Naive thymus-derived CD8-positive, alpha-beta T cell (primary cell): ENCODE measurements at places on chromosomes 4 and X. TPM values are rescaled to one million over a fixed set of nuclear protein-coding genes. Genes with fewer than 3 reads are reported as not detected.

DNA sequence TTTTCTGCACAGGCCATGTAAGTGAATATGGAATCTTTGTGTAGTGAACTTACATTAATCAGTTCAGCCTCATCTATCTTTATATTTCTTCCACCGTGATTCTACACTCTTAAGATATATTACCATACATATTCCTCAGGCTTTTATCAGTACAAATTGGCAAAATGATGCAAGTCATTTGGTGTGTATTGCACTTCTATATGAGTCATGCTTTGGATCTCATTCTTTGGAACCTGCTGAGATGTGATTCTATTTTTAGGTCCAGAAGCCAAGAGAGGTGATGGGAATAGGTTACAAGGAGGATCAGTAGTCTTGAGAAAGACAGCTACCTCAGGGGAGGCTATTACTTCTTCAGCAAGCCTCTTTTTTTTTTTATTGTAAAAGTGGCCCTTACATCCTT is 204.4 kb downstream of the ZNF330 start:
- no peak for DNase-seq

PHEX gene
- 0.18 TPM for total RNA-seq

- DNase-seq = no peak
Measured at GRCh38 chr4:119394826-119395225, 72.9 kb upstream of the FABP2 start.

GRCh38 chr4:18630218-18631110 is 608.9 kb upstream of the LCORL start:
- no peak for DNase-seq

GRCh38 chr4:187940299-187940698 is 55.3 kb upstream of the ZFP42 start:
- DNase-seq = no peak
